Hypothalamus (tissue), 51 donors: ENCODE measurements at places on chromosomes 12 and 14.

- no peak for DNase-seq
Measured at GRCh38 chr12:54937376-54937775, 47.2 kb downstream of the TESPA1 start.

- no peak for DNase-seq
Measured at GRCh38 chr12:39294715-39295114, 148.2 kb downstream of the KIF21A start.

GRCh38 chr12:130669205-130669557 is 46.9 kb downstream of the RIMBP2 start:
- no peak for DNase-seq

DNA sequence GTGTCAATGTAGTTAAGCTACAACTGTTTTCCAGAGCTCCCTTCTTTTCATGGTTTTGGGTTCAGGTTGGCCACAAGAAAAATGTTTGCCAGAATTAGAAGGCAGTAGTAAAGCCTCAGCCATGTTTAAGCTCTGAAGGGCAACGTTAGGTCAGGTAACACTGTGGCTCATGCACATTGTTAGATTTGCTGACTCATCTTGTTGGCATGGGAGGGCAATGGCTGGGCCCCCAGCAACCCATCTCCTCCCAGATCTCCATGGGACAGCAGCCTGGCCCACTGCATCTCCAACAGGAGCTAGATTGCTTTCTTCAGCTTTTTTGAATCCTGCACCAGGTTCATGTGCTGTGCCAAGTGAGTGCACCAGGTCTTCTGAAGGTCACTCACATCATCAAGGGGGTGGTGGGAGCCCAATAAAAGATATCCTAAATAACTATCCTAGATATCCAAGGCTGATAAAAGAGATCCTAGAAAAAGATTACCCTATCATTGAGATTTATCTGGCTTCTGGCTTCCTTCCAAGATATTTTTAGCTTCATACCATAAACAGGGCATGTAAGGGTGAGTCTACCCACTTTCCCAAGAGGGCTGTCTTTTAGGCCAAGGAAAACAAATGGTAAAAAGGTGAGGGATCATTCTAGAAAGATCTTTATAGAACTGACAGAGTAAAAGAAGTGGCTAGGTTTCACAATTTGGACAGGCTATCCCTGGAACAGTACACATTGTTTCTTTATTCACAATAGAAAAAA is 28.9 kb downstream of the PTGER2 start:
- no peak for DNase-seq

- DNase-seq: no peak
Measured at GRCh38 chr12:89947437-89948270, 239.0 kb upstream of the ATP2B1 start.

GRCh38 chr12:119136811-119137410 is 41.8 kb upstream of the HSPB8 start:
- DNase-seq: no peak

DNA sequence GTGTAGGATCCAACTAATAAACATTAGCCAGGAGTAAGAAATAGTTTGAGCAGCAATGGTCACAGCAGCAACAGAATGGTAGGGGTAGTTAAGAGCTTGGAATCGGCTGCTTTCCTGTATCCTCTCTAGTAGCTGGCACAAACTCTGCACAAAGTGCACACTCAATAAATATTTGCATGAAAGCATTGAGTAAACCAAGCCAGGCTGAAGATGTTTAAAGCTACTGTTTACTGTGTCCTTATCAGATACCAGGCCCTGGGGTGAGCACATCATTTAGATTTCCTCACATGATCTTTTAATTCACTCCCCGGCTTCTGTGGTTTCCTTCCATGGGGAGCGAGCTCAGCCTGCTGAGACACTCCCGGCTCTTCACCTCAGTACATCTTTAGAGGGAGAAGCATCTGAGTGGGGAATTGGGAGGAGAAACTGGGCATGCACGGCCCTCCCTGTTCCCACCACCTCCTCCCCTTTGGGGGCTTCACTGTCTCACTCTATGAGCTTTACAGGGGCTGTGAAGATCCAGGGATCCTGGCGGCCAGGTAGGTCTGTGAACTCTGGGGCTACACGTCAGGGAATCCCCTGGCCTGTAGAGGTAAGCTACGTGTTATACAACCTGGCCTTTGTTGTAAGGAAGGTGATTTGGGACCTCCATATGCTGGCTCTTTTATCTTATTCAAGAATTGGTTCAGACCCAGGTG is 107.2 kb upstream of the VASH1 start:
- no peak for DNase-seq

- DNase-seq: no peak
Measured at GRCh38 chr12:104207416-104208205, 8.0 kb upstream of the TXNRD1 start.

- no peak for DNase-seq
Measured at GRCh38 chr12:46898152-46898931, 72.5 kb upstream of the SLC38A4 start.

GRCh38 chr12:109295764-109296425 is 13.2 kb downstream of the FOXN4 start:
- DNase-seq: no peak

GRCh38 chr14:24991288-24991687 is 58.7 kb downstream of the STXBP6 start:
- no peak for DNase-seq

DNA sequence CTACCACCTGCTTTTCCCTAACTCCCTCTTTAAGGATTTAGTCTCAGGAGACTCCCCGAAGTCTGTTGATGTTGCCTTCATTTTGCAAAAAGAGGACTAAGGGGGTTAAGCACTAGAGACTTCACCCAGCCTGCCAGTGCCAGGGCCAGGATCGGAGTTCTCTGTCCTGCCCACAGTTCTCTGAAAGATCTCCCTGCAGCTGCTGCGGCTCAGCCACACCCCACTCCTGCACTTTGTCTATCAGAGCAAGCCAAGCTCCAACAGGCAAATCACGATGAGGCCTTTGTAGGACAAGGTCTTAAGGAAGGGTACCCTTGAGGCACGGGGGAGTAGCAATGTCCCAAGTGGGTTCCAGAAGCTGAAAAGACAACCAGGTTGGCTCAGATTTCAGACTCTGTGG is 148.8 kb upstream of the EGLN3 start:
- no peak for DNase-seq

DNA sequence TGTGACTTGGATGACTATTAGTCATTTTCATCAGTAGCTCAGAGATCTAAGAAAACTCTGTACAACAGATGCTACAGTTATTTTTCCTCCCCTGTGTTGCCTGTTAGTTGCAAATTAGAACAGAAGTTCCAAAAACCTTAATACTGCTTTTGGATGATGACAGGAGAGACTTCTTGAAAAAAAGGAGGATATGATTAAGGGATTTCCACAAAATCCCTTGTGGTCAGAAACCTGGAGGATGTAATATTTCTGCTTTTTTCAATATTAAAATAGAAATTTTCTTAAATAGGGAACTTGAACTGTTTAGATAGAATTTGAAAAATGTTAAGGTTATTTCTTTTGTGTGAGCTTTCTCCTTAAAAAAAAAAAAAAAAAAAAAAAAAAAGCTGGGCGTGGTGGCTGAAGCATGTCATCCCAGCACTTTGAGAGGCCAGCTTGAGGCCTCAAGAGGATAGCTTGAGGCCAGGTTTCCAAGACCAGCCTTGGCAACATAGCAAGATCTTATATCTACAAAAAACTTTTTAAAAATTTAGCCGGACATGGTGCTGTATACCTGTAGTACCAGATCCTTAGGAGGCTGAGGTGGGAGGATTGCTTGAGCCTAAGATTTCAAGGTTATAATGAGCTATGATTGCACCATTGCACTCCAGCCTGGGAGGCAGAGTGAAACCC is 14.1 kb downstream of the CMAS start:
- DNase-seq: no peak

DNA sequence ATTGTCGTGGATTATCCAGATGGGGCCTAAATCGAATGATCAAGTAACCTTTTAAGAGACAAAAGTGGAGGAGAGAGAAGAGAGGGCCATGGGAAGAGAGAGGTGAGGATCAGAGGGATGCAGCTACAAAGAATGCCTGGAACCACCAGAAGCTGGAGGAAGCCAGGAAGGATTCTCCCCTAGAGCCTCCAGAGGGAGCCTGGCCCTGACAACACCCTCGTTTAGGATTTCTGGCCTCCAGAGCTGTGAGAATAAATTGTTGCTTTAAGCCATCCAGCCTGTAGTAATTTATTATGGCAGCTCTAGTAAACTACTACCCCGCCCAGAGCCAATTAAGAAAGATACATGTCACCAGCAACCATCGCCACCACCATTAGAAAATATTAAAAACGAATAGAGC is 46.2 kb upstream of the GSC start:
- DNase-seq: no peak

- no peak for DNase-seq
Measured at GRCh38 chr14:78186277-78186676, 16.1 kb downstream of the NRXN3 start.

DNA sequence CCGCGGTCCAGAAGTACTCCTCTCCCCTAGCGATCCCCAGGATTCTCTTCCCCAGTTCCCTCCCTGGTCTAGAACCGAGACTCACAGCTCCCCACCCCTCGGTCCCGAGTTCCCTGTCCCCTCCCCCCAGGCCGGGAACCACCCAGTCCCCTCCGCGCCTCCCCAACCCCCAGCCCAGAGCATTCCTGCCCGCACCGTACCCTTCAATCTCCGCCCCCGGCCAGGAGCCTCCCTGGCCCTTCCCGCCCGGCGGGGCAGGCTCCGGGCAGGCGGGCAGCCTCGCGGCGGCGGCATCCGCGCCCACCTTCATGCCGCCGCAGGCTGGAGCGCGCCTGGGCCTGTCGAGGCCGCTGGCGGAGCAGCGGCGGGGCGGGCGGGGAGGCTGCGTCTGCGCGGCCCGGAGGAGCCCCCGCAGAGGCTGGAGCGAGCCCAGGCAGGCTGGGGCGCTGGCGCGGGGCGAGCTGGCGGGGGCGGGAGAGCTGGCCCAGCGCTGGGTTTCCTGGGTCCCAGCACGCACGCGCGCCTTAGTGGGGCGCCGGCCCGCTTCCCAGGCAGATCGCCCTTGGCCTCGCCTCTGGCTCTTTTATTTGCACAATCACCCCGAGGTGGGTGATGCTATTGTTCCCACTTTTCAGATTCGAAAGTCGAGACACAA is 22.2 kb upstream of the GPR132 start:
- no peak for DNase-seq
